Stimulated activated CD8-positive, alpha-beta memory T cell treated with anti-CD3 and anti-CD28 coated beads, Interleukin-4, amount 100 ng/mL, for 4 hours (primary cell): ENCODE measurements at places on chromosomes 7 and 10.
A peak's percentile ranks its signal among the peaks of the same experiment; 100 is the strongest.

DNA sequence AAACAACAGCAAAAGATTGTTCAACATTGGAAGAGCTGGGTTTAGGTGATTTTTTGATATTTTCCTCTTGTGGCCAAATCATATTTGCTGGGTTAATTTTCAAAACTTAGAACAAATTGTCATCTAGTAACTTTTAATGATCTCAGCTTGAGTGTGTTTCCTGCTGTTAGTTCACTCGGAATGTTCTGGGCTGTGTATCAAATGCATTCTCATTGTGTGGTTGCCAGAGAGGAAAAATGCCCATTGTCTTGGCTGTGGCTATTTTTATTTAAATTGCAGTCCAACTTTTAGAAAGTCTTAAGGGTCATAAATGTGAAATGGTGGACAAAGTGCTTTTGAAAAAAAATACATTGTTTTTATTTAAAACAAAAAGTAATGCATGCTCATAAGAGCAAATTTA, 542.0 kb downstream of the TNS3 start:
- no peak for DNase-seq

GRCh38 chr10:50452603-50453002, 171.2 kb downstream of the SGMS1 start:
- no peak for DNase-seq

DNA sequence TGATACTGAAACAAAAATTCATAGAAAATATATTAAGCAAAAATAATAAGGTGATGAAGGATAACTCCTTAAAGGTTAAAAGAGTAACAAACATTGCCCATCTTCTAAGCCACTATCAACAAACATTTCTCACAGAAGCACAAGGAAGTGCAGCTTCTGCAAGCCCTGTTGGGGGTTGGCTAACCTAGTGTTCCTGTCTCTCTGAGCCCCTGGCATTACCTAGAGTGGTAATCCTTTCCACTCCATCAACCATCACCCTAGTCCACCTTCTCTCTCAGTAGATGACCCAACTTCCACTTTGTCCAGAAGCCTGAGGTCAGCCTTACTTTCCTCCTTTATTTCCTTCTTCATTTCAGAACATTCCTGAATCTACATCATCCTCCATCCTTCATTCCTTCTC, 59.7 kb downstream of the HIPK2 start:
- DNase-seq: no peak

DNA sequence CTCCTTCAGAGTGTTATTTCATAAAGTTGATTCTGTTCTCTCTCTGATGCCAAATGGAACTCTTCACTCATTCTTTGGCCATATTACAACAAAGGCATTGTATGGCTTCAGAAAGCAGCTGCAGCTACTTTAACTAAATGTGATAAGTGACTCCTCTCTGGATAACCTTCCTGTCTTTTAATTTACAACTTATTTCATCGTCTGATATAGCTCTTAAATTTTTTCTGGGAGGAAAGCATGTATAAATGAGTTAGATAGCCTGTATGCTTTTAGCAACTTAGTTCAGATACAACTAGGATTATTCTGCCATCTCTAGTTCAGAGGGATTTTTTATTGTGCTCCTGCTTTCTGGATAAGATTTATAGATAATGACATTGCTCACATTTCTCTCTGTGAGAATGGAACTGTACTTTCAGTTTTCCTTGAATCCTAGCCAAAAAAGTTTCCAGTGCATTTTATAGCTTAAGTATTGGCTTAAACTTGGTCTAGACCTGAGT, 57.5 kb downstream of the KLHDC10 start:
- no peak for DNase-seq

DNA sequence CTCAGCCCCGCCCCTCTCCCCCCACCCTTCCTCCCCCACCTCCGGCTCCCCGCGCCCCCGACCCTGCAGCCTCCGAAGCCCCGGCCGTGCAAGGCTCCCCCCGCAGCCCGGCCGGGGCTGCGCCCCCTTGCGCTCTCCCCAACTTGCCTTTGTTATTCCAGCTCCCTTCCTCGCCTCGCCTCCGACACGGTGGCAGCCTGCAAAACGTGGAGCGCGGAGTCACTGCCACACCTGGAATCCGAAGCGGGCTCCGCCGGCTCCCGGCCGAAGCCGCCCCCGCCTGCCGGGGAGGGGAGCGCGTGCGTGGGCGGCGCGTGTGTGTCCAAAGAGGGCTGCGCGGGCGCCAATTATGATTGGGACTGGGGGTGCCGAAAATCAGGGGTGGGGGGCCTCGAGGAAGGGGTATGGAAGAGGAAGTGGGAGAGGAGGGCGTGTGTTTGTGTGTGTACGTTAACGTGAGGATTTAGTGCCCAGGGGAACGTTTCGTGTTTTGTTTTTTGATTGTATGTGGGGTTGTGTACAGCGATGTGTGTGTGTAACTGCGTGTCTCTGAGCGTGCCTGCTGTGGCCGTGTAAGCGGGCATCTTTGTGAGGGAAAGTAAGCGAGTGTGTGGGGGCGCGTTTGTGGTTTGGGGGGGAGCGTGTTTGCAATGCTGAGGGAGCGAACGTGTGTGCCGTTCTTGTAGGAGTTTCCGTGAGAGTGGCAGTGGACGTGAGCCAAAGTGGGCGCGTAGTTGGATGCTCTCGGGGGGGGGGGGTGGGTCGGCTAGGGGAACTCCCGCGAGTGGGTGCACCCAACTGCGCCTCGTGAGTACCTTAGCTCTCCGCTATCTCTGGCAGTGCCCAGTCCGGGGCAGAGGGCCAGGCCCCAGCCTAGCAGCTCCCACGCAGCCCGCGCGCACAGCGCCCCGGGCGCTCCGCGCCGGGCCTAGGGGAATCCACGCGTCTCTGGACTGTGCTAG, 1.2 kb upstream of the ZMIZ1 start:
- peak; percentile 71 for DNase-seq

- no peak for DNase-seq
These were observed 118.9 kb upstream of the TMEM72 start for GRCh38 chr10:44792119-44792775.

DNA sequence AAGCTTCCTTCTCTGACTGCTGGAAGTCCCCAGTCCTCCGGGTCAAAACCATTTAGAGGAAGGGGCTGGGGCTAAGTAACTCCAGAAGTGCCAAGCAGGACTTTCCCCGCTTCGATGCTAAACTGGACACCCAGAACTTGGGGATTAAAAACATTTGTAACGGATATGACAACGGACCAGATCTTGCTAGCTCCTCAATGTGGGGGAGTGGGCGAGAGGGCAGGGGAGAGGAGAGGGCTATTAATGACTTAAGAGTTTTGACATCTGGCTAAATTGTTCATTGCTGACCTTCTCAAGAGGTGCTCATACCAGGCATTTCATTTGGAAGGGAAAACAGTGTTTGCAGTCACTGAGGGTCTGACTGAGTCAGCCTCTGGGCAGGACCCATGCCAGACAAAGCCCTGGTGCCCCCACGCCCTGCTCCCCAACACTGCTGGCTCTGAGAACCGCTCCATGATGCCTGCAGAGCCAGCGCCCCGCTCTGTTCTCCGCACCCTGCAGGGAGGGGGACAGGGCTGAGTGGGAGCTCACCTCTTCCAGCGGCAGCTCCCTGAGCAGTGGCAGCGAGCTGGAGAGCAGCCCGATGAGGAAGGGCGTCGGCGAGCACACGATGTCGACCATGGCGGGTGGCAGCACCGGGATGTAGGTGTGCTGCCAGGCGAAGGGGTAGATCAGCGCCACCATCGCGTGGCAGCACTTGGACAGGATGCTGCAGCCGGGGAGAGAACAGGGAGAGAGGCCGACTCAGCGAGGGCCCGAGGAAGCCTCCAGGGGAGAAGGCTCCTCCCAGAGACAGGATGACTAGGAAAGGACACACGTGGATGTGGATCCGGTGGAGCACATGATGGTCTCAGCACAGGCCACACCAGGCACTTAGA, 47.7 kb upstream of the MKRN1 start:
- no peak for DNase-seq

- no peak for DNase-seq
These were observed 172.2 kb upstream of the COL1A2 start for GRCh38 chr7:94222516-94222915.

- DNase-seq: no peak
These were observed 244.9 kb upstream of the NEBL start for GRCh38 chr10:21141946-21142492.

- DNase-seq: no peak
These were observed 1.1 kb upstream of the HOXA13 start for GRCh38 chr7:27200761-27201579.

- DNase-seq: no peak
These were observed 17.0 kb upstream of the IFRD1 start for GRCh38 chr7:112433289-112433688.

DNA sequence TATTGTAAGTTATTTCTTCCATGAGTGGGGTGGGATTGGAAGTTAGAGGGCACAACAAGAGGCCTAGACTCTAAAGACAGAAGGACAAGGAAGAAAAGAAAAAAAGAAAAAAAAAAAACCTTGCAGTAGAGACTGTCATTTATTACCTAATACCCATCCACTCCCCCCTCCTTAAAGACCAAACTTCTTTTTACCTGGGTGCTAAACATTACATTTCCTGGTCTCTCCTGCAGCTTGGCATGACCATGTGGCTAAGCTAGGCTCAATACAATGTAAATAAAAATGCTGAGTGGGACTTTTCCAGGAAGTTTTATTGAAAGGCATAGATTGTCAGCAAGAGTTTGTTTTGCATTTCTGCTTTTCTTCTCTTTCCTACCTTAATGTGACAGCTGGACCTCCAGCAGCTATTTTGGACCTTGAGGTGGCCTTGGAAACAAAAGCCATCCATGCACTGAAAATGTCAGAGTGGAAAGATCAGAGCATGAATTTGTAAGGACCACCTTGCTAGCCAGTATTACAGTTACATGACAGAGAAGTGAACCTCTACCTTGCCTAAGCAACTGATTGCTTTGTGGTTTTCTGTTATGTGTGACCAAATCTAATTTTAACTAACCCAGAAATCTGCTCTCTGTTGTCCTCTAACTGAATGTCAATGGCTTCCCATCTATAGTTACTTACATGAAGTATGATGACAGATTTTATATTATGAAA, 81.3 kb upstream of the SFMBT2 start:
- no peak for DNase-seq

DNA sequence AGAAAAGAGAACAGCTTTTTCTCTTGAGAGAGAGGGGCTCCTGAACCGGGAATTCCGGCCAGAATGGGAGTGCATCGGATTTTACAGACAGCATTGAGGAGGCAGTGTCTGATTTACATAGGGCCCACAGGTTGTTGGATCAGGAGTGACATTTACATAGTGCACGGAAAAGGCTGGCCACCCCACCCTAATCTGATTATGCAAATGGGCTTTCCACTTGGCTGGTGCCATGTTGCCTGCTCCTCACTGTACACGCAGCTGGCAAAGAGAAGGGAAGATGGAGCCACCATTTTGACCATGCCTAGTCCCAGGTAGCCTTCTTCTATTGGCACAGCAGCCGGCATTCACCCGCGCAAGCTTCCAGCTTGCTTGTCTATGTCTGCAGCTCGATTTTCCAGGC, 77.5 kb upstream of the FAM171A1 start:
- no peak for DNase-seq

- no peak for DNase-seq
These were observed 219.0 kb downstream of the GLRX3 start for GRCh38 chr10:130354976-130355795.

DNA sequence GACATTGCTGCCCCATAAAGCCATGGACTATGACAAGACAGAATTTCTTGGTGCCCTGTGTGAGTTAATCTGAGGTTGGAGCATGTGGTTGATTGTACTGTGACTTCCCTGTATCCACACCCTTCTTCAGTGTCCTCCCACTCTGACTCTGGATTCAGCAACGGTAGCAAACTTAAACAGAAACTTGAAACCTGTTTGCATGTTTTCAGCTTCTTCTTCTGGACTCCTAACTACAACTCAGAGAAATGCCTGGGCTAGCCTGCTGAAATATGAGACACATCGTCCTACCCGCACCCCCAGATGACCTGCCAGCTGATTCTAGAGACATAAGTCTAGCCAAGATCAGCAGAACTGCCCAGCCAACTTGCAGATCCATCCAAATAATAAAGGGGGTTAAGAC, 78.4 kb downstream of the IPMK start:
- DNase-seq: no peak

DNA sequence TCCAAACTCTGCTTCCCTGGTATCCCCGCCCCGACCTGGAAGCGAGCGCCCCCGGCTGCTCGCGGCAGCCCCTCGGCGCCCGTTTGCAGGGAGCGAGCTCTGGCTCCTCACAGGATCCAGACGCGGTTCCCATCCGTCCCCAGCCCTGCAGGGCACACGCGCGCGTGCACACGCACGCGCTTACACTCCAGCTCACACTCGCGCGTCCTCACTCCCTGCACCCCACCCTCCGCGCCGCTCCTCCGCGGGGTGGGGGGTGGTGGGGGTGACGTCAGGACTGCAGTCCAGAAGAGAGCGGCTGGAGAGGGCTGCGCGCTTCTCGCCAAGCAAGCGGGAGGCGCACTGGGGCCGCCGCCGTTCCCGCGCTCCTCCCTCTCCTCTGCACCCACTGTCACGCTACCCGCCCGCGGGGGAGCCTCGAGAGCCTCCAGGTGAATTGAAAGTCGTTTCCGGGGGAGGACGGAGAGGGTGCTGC, 255.6 kb downstream of the OTUD1 start:
- no peak for DNase-seq

GRCh38 chr10:92011560-92012214, 88.1 kb downstream of the BTAF1 start:
- no peak for DNase-seq

DNA sequence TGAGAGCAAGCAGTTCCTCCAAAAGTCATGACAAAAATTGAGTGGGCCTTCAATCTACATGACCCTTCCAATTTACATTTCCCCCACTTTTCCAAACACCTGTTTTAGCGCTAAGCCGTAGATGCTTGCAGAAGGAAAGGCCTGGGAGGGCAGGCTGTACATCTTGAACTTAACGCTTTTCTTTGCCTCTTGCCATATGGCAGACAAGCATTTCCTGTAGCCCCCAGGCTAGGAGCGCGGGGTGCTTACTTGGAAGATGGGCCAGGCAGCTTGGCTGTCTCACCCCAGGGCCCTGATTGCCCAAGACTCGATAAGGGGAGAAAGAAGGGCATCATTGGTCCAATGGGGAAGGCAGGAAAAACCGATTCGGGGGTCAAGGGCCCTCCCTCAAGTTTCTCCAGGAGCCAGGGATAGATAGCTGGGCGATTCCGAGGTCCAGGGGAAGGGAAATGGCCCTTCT, 1.8 kb downstream of the HOXA10 start:
- no peak for DNase-seq

DNA sequence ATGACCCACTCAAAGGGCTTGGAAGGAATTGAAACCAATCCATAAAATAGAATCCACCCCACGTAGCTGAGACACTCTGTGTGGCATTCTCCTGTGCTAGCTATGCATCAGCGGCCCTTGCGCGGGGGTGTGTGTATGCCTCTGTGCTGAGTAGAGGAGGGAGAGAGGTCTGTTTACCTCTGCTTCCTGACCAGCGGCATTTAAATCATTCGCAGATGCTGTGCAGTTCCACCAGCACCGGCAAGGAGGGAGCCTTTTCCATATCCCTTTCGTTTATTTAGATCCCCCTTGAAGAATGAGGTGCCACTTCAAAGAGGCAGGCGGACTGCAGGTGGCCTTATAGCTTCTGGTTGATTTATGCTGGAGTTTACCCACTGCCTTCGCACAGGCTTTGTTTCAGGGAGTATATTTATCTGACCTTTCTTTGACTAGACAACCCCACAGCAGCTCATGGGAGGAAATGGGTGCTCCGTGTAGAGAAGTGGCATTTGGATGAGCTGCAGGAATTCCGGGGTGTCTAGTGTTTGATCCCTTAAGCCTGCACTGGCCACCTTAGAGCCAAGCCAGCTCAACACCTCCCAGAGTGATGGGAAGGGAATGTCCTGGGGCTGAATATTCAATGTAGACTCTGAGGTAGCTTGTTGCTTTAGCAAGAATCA, 11.4 kb downstream of the C10orf53 start:
- DNase-seq: no peak
